ENCODE measurements at places on chromosomes 12 and 14. TPM values are rescaled to one million over a fixed set of nuclear protein-coding genes. Genes with fewer than 3 reads are reported as not detected.

The EEA1 gene
- 29.7 TPM for polyA plus RNA-seq

The JDP2 gene
- polyA plus RNA-seq, result 85.4 TPM

DNA sequence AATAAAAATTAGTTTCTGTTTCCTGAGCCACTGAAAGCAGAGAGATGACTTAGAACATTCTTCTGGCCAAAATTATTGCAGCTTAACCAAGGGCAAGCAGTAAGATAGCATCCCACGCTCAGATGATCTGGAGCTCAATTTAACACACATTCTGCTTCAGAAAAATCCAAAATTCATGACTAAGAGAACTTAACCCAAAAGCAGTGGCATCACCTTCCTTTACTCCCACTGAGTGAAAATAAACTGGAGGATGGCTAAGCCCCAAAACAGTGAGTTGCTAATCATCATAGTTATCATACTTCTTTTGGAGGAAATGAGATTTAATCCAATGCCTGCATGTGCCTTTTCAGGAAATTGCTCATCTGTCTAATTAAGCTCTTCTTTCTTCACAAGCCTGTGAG lies 195.4 kb downstream of the DUSP6 start:
- no peaks in the 10 kb centered on the region for H3K36me3 ChIP-seq
- no peak overlapping the region for H3K4me3 ChIP-seq
- H3K4me1 ChIP-seq, result peaks cover 18% of the 10 kb centered on the region
- no peaks in the 10 kb centered on the region for H3K27me3 ChIP-seq

- no peaks in the 10 kb centered on the region for H3K36me3 ChIP-seq
- no peak overlapping the region for H3K4me3 ChIP-seq
- no peak overlapping the region for H3K27ac ChIP-seq
- peaks cover 4% of the 10 kb centered on the region for H3K4me1 ChIP-seq
Measured at GRCh38 chr12:50580436-50580835, 75.7 kb downstream of the DIP2B start.

The IGF1 gene
- polyA plus RNA-seq, result 12.0 TPM

The CCDC196 gene
- not detected for polyA plus RNA-seq

GRCh38 chr12:13154027-13154538 lies 42.4 kb upstream of the EMP1 start:
- no peaks in the 10 kb centered on the region for H3K27me3 ChIP-seq
- no peak overlapping the region for H3K4me3 ChIP-seq
- no peak for DNase-seq
- H3K36me3 ChIP-seq, result no peaks in the 10 kb centered on the region

DNA sequence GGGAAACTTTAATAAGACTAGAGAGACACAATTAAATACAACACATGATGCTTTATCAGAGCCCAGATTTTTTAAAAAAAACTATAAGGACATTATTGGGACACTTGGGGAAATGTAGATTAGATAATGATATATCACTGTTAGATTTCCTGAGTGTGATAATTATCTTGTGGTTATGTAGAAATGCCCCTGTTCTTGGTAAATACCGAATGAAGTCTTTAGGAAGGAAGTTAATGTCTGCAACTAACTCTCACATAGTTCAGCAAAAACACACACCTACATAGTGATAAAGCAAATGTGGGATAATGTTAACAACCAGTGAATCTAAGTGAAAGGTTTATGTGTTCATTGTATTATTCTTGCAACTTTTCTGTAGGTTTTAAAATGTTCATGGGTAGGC lies 14.6 kb upstream of the CACNB3 start:
- DNase-seq, result no peak
- no peak overlapping the region for H3K4me3 ChIP-seq
- no peak overlapping the region for H3K27ac ChIP-seq
- no peaks in the 10 kb centered on the region for H3K27me3 ChIP-seq
- H3K36me3 ChIP-seq, result no peaks in the 10 kb centered on the region

The KRT74 gene
- not detected for polyA plus RNA-seq

The GALC gene
- 20.7 TPM for polyA plus RNA-seq

The KIF5A gene
- polyA plus RNA-seq, result 0.18 TPM

DNA sequence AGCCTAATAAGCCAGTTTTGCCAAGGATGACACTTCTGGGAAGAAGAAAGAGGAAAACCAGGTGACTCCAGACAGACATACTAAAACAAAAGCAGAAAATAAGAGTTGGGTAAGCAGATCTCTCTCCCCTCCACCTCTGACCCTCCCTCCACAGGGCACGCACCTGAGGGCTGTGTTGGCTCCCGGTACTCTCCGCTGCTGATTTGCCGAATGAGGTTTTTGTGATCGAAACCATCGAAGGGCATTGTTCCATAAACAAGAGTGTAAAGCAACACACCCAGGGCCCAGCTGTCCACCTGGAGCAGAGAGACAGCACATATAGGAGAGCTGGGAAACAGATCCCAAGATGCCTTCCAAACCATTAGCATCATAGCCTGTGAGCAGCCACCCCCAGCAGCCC lies 68.1 kb downstream of the NUAK1 start:
- no peak overlapping the region for H3K4me3 ChIP-seq
- H3K27ac ChIP-seq, result no peak overlapping the region
- DNase-seq, result no peak
- peaks cover 20% of the 10 kb centered on the region for H3K4me1 ChIP-seq
- no peaks in the 10 kb centered on the region for H3K27me3 ChIP-seq

DNA sequence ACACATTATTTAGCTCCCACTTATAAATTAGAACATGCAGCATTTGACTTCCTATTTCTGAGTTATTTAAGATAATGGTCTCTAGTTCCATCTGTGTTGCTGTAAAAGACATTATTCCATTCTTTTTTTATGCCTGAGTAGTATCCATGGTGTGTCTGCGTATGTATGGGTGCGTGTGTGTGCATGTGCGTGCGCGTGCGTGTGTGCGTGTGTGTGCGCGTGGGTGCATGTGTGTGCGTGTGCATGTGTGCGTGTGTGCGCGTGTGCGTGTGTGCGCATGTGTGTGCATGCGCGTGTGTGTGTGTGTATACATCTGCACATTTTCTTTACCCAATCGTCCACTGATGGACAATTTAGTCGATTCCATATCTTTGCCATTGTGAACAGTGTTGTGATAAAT lies 479.4 kb upstream of the TMEM132C start:
- H3K4me3 ChIP-seq, result no peak overlapping the region
- no peaks in the 10 kb centered on the region for H3K27me3 ChIP-seq
- H3K4me1 ChIP-seq, result no peaks in the 10 kb centered on the region
- DNase-seq, result no peak
- no peaks in the 10 kb centered on the region for H3K36me3 ChIP-seq
- H3K27ac ChIP-seq, result no peak overlapping the region

GRCh38 chr12:57558864-57559263 lies 9.0 kb downstream of the KIF5A start:
- no peak overlapping the region for H3K27ac ChIP-seq
- no peak for DNase-seq
- H3K4me3 ChIP-seq, result no peak overlapping the region
- H3K36me3 ChIP-seq, result no peaks in the 10 kb centered on the region
- H3K27me3 ChIP-seq, result peaks cover 10% of the 10 kb centered on the region
- H3K4me1 ChIP-seq, result no peaks in the 10 kb centered on the region

The KRT83 gene
- not detected for polyA plus RNA-seq

The LBHD2 gene
- not detected for polyA plus RNA-seq

The CCDC77 gene
- polyA plus RNA-seq, result 5.3 TPM

- no peak overlapping the region for H3K27ac ChIP-seq
- H3K4me1 ChIP-seq, result no peaks in the 10 kb centered on the region
- no peak for DNase-seq
- H3K27me3 ChIP-seq, result no peaks in the 10 kb centered on the region
- H3K36me3 ChIP-seq, result no peaks in the 10 kb centered on the region
Measured at GRCh38 chr12:67617629-67618028, 30.9 kb upstream of the DYRK2 start.

- no peak overlapping the region for H3K27ac ChIP-seq
- no peak for DNase-seq
- no peaks in the 10 kb centered on the region for H3K36me3 ChIP-seq
- H3K4me3 ChIP-seq, result no peak overlapping the region
Measured at GRCh38 chr12:53929527-53929926, 9.1 kb upstream of the HOXC13 start.

DNA sequence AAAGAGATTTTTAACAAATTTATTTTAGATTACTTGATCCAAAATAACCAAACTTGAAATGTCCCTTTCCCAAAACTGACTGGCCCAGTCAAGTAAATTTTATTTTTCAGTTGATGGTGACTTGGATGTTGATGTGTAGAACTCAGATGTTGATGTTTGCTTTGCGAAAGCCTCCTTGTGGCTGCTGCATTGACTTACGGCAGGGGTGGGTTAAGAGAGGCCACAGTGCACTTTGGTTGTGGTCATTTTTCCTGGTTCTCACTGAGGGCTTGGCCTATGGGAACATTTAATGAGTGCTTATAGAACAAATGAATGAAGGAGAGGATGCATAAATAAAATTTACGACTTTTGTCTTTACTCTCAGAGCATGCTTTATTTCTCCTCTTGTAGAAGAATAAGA lies 52.6 kb downstream of the SLCO1B3 start:
- no peak overlapping the region for H3K27ac ChIP-seq
- H3K4me1 ChIP-seq, result no peaks in the 10 kb centered on the region
- H3K27me3 ChIP-seq, result no peaks in the 10 kb centered on the region
- H3K36me3 ChIP-seq, result no peaks in the 10 kb centered on the region
- DNase-seq, result no peak

The LMNTD1 gene
- polyA plus RNA-seq, result not detected

DNA sequence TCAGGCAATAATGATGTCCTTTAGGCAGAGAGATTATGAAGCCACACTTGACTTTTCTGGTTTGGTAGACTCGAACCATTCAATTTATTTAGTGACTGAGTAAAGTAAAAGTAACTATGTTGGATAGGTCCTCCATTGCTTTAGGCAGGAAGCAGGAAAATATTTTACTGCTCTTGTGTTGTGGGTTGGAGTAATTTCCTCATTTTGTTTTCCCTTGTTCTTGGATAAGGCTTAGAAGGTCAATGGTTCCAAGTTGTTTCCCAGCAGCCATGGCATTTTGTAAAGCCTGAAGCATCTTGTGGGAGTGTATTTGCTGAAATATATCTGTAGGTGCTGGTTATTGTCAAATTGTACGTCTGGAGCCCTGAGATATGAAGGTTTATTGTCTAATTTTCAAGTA lies 161.2 kb upstream of the SLC38A2 start:
- H3K4me3 ChIP-seq, result no peak overlapping the region
- H3K36me3 ChIP-seq, result no peaks in the 10 kb centered on the region
- no peak overlapping the region for H3K27ac ChIP-seq
- H3K27me3 ChIP-seq, result no peaks in the 10 kb centered on the region
- H3K4me1 ChIP-seq, result no peaks in the 10 kb centered on the region

DNA sequence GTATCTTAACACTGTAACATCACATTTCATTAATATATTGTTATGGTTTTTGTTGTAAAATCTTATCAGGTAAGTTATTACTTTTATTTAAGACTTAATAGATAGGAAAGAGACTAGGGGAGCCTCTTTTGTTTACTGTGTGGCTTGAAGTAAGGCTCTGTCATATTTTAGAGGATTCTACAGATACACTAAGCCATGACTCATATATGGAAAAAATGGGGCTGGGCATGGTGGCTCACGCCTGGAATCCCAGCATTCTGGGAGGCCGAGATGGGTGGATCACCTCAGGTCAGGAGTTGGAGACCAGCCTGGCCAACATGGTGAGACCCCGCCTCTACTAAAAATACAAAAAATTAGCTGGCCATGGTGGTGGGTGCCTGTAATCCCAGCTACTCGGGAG lies 23.6 kb upstream of the NPFF start:
- H3K27ac ChIP-seq, result no peak overlapping the region
- H3K27me3 ChIP-seq, result no peaks in the 10 kb centered on the region
- DNase-seq, result no peak
- peaks cover 5% of the 10 kb centered on the region for H3K36me3 ChIP-seq
- no peak overlapping the region for H3K4me3 ChIP-seq
- no peaks in the 10 kb centered on the region for H3K4me1 ChIP-seq

DNA sequence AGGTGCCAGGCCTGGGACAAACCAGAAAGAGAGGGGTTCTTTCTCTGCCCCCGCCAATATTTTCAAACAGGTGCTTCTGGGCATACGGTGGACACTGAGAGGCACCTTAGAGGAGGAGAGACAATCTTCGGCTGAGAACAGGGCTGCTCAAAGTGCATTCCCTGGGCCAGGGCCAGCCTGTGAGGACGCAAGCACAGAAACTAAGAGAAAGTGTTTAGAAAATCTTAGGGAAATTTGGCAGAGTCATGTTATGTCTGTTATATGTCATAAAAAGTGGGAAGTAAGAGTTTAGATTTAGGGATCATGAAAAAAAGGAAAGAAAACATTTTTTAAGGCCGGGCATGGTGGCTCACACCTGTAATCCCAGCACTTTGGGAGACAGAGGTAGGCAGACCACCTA lies 83.7 kb downstream of the VWF start:
- DNase-seq, result no peak
- H3K27ac ChIP-seq, result no peak overlapping the region
- H3K4me3 ChIP-seq, result no peak overlapping the region
- no peaks in the 10 kb centered on the region for H3K27me3 ChIP-seq

The RHNO1 gene
- polyA plus RNA-seq, result 29.8 TPM

DNA sequence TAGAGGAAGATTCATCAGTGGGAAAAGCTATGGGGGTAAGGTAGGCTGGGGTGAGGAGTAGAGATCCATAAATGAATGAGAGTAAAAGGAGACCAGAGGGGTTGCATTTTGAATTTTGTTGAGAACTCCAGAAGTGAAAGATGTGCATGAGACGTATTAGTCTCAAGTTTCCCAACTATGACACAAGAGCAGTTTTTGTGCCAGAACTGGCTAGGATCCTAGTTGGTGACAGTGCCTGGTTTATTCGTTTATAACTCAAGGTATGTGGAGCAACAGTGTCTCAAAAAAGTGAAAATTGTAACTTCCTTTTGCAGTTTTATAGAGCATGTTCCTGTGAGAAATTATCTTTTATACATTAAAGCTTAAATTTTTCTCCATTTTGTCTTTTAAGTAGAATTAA lies 377.0 kb downstream of the NPAS3 start:
- DNase-seq, result no peak
- H3K4me3 ChIP-seq, result no peak overlapping the region
- no peaks in the 10 kb centered on the region for H3K36me3 ChIP-seq
- H3K27ac ChIP-seq, result no peak overlapping the region
- H3K27me3 ChIP-seq, result no peaks in the 10 kb centered on the region
- no peaks in the 10 kb centered on the region for H3K4me1 ChIP-seq

DNA sequence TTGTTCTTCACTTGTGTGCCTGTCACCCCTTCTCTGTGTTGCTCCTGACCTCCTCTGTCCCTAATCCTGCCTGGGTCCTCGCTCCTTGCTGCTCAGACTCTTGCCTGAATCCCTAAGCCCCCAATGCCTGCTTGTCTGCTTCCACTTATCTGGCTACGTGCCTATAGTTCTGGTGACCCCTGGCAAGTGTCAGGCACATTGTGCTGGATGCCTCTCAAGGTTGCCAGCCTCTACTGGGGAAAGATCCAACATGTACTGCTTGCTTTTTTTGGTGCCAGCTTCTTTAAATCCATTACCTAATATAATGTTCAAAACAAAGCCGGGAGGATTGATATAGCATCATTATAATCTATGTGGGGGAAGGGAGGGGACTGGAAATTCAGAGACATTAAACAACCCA lies 448.0 kb upstream of the CCDC196 start:
- H3K27ac ChIP-seq, result no peak overlapping the region
- peaks cover 7% of the 10 kb centered on the region for H3K4me1 ChIP-seq
- H3K4me3 ChIP-seq, result no peak overlapping the region
- DNase-seq, result no peak
- no peaks in the 10 kb centered on the region for H3K27me3 ChIP-seq

- H3K4me3 ChIP-seq, result no peak overlapping the region
- no peak overlapping the region for H3K27ac ChIP-seq
- no peaks in the 10 kb centered on the region for H3K27me3 ChIP-seq
- H3K4me1 ChIP-seq, result no peaks in the 10 kb centered on the region
- no peaks in the 10 kb centered on the region for H3K36me3 ChIP-seq
Measured at GRCh38 chr14:30297876-30298795, 260.8 kb upstream of the G2E3 start.

GRCh38 chr12:127150956-127151355 lies 1116.0 kb upstream of the TMEM132C start:
- no peaks in the 10 kb centered on the region for H3K36me3 ChIP-seq
- H3K4me1 ChIP-seq, result no peaks in the 10 kb centered on the region
- H3K27ac ChIP-seq, result no peak overlapping the region
- H3K27me3 ChIP-seq, result no peaks in the 10 kb centered on the region
- H3K4me3 ChIP-seq, result no peak overlapping the region
- no peak for DNase-seq
